Left forelimb (tissue), 1 donor: ENCODE measurements at places on chromosomes 2 and 18.

DNA sequence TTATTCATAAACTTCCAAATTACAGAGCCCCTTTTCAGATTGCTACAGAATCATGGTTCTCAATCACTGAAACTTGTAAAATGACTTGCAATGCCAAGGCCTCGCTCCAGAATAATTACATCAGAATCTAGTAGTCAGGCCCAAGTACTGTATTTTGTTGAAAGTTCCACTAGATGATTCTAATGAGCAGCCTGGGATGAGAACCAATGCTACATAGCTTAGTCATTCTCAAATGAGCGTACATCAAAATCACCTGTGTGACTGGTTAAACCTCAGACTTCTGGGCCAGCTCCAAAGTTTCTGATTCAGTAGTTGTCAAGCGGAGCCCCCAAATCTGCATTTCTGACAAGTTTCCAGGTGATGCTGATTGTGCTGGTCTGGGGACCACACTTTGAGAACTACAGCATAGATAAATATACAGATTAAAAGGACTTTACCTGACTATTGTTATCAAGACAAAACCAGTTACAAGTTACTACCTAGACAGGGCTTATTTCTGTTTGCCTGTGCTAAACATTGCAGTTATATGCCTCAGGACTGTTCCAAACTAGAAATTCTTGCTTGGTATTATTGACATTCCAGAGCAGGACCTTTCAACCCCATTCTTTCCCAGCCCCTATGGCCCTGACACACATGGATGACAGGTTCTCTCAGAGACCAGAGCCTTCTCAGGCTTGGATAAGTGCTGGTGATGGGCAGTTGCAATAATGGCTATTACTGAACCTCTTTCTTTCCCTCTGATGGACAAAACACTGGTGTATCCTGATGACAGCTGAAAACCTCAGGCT, 83.1 kb downstream of the UPP2 start:
- no peak for DNase-seq

GRCh38 chr2:197435598-197436420, 981 bp upstream of the SF3B1 start:
- no peak for DNase-seq

GRCh38 chr2:144452989-144453336, 67.0 kb downstream of the ZEB2 start:
- DNase-seq = no peak

GRCh38 chr2:85756195-85756594, 2.4 kb downstream of the ATOH8 start:
- no peak for DNase-seq

GRCh38 chr2:54470266-54470938, 14.3 kb downstream of the SPTBN1 start:
- DNase-seq = no peak

DNA sequence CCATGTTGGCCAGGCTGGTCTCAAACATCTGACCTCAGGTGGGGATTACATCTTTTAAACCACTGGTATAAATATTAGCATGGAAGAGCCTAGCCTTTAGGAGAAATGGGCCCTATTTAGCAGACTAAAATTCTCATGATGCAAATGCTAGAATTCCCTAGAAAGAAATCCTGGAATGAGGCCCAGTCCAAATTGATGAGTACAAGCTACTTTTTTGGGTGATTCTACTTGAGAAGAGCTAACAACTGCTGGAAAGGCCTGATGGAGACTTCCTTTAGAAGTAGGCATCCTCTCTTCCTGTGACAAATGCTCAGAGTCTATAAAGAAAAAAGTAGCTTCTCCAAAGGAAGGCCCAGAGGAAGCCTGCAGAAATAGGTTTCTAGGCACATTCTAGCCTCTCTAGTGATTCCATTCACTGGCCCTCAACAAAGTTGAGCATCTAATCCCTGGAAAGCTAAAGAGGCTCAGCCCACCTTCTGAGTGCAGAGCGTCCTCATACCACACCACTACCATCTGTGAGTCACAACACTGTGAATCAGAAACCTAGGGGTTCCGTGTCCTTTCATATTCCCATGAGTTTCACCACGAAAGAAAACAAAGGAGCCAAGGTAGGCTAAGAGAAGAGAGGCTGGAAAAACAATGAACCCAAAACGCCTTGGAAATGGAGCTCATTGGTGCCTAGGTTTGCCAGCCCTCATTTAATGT, 183.1 kb downstream of the C1D start:
- no peak for DNase-seq

- peak; percentile 69 for DNase-seq
Measured at GRCh38 chr18:13266218-13267100, 47.9 kb downstream of the LDLRAD4 start.

DNA sequence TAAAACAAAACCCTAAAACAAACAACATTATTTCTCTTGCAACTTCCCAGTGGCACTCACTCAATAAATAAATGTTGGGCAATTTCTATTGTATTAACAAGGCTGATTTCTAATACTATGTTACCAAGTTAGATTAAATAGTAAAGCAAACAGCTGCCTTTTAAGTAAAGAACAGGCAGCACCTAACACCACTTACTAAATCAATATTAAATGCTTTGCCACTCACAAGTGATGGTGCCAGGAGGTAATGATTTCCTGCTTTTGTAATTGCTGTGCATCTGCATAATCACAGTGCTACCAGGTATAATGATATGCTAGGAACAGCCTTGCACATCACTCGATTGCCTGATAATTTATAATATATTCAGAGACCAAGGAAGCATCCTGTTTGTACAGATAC, 276.5 kb downstream of the NBAS start:
- no peak for DNase-seq

- no peak for DNase-seq
Measured at GRCh38 chr2:166081852-166082251, 46.0 kb downstream of the SCN1A start.

DNA sequence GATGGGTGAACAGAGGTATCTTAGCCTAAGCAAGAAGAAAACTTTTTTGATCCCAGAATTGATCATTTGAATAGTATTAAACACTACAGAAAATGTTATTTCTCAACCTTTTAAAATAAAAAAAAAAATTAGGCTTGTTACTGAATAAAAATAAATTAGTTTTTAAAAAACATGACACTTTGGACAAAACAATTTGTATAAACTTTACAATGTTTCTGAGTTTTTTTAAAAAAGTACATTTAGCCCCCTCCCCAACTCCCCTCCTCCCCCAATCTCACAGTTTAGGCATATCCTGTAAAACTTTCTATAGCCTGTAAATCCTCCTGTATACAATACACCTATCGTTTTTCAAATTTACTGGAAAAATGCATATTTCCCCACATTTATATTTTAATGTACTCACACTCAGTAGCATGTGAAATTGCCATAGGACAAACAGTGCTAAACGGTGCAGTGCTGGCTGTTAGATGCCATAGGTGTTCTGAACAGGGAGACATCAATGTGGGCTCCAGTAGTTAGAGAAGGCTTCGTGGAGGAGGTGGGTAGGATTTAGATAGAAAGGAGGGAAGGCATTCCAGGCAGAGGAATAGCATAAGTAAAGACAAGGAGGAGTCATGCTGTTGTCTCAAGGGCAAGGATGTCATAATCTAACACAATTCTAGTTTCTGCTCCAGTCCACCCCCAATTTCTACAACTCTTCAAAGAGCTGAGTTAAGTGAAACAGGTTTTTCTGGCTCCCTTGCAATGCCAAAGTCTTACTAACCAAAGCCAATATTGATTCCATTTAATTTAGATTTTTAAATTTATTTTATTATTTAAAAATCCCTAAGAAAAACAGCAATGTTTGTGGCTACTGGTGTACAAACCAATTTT, 50.9 kb downstream of the SP3 start:
- no peak for DNase-seq

DNA sequence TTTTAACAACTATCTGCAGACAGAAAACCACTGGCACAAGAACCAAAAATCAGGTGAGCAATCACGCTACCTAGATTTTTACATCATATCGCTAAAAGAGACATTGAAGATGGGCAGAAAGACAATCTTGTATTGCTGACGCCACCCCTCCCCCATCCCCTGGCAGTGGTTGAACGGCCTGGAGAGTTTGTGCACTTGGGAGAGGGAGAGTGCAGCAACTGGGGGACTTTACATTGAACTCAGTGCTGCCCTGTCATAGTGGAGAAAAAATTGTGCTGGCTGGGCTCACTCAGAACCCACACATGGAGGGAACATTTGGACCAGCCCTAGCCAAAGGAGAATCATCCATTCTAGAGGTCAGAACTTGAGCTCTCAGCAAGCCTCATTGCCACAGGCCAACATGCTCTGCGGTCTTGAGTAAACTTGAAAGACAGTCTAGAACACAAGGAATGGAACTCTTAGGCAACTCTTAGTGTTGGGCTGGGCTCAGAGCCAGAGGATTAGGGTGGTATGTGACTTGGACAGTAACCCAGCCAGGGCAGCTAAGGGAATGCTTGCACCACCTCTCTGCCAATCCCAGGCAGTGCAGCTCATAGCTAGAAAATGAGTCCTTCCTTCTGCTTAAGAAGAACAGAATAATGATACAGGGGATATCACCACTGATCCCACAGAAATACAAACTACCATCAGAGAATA, 220.0 kb upstream of the CYP26B1 start:
- no peak for DNase-seq

DNA sequence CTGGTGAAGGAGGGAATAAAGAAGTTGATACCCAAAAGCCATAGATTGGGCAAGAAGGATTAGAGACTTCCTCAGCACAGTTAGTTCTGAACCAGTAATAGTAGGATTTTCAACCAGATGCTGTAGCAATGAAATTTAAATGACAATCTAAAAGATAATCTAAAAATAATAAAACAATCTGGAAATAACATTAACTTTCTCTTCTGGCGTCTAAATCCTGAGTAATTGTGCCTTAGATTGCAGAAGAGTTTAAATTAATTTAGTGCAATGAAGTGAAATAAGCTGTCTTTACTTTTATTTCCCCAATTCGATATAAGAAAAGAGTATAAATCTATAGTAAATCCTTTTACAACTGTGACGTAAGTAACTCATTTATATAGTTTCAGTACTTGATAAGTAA, 186.8 kb upstream of the DOK6 start:
- DNase-seq = no peak

DNA sequence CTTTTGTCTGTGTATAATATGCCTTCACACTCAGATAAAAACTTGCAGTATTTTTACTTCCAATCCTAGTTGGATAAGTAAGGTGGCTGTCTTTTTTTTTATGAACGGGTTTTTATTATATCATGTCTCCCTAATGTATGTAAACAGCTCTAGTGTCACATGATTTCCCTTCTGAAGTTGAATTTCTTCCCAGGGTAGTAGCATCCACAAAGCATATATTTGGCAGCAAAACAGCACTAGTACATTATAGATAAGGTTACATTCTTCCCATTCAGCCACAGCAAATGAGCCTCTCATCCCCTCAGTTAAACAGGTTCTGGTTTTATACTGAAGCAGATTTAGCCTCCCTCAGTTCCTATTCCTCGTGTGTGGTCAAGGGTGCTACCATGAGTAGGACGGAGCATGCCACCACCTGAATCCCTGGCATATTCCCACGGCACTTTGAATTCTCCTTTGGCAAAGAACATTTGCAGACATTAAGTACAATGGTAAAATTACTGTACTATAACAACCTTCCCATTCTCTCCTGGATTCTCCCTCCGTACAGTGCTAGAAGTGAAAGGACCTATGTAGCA, 15.4 kb upstream of the DTNA start:
- DNase-seq = no peak
